ENCODE measurements at places on chromosomes 1 and 21. TPM values are rescaled to one million over a fixed set of nuclear protein-coding genes. Genes with fewer than 3 reads are reported as not detected.

DNA sequence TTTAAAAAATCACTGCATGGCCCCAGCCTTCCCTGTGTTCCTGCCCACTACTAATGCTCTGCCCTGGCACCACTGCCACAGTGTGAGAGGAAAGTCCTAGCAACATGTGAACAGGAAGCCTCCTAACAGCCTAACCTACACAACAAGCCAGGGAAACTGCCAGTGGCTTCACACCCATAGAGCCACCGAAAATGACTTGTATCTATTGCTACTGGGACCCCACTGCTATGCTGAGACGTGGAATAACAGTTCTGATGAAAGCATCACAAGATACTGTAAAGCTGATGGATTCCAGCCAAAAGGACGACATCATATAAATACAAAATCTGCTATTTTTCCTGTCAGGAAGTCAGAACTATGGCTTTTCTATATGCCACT, 74.9 kb downstream of the JAK1 start:
- no peak for DNase-seq

GRCh38 chr21:45039317-45040156, 34.8 kb upstream of the ADARB1 start:
- DNase-seq, result no peak

Gene EXTL1
- total RNA-seq, result 11.3 TPM

- DNase-seq, result no peak
Observed at GRCh38 chr1:201594575-201595245, 55.8 kb downstream of the NAV1 start.

DNA sequence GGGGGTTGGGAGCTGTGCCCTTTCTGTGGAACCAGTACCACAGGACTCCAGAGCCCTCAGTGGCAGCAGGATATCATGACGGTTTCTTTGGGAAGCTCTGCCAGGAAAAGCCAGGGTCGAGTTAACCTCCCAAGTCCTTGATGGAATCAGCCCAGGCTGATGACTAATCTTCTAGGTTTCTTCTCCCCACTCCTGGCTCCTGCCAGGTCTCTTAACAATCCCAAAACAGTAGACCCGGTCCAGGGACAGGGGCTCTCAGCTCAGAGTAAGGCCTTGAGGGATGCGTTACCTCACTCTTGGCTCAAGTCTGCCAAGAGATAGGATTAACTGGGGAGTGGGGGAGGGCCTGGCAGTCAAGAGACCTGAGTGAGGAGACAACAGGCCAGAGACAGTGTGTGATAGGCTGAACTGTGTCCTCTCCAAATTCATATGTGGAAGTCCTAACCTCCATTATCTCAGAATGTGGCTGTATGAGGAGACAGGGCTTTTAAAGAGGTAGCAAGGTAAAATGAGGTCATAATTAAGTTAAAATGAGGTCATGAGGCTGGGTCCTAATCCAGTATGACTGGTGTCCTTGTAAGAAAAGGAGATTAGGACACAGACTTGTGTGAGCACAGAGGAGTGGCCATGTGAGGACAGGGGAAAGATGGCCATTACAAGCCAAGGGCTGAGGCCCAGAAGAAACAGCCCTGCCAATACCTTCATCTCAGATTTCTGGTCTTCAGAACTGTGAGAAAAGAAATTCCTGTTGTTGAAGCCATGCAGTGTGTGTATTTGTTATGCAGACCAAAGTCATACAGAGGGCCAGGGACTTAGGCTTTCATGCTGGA, 95.0 kb downstream of the BEND5 start:
- no peak for DNase-seq

DNA sequence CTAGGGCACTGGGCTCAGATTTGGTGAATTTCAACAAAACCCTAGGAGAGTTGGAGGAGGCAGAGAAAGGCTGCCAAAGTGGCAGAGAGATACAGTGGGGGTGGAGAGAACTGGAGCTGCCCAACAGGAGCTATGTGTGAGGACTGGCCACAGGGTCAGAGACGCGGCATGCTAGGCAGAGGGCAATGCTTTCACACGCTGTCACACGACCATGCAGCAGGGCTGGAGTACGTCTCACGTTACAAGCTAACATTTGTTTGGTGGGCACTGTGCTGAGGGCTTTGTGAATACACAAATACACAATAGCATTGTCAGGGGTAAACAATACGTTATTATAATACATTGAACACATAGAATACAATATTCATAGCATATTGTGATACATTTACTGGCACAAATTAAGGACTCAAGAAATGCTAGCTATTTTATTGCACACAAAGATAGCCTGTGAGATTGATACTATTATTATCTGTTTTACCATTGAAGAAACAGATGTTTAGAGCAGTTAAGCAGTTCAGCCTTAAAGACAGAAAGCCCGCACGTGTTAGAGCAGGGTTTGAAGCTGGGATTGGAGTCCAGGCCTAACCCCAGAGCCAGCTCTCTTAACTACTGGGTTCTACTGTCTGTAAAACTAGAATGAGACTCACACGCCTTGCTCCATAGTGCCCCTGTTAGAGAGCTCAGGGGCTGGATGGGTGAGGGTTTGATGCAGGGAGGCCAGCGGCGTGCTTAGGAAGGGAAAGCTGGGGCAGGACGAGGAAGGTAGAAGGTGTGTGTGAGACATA, 4.5 kb downstream of the RAB7B start:
- DNase-seq, result peak; percentile 35

Gene LIN28A
- not detected for total RNA-seq

Gene SH2D2A
- 0.88 TPM for total RNA-seq

Gene RNU1-1
- 6,072 TPM for total RNA-seq

Gene DNAJC28
- total RNA-seq, result 6.5 TPM

Gene SYT11
- total RNA-seq, result 11.1 TPM

Gene C8A
- not detected for total RNA-seq

- DNase-seq, result peak; percentile 65
Observed at GRCh38 chr1:19344372-19344810, 32.3 kb downstream of the SLC66A1 start.

DNA sequence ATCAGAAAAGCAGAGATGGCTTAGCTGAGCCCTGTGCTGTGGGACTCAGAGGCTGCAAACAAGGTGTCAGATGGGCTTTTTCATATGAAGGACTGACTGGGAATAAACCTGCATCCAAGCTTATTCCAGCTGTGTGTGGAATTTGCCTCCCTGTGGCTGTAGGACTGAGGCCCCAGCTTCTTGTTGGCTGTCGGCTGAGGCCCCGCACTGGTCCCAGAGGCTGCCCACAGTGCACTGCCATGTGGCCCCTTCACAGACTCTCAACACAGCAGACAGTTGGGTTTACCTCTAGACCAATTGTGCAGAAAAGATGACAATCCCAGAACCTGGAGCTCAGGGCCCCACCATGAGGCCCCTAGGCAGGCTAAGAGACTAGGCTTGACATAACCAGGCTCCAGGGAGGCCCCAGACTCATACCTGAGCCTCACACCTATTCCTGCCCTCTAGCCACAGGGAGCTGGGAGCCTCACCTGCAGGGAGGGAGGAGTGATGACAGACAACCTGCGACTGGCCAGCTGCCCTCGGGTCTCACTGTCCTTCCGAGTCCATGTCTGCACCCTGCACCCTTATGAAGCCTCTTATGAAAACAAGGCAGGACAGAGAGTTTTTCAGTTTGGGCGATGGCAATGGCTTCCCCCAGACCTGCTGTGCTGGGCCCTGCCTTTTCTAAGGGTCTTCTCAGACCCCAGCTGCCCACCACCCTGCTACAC, 615.5 kb downstream of the NPHP4 start:
- DNase-seq, result no peak

GRCh38 chr21:41396558-41397075, 29.4 kb upstream of the MX1 start:
- DNase-seq, result peak; percentile 33

DNA sequence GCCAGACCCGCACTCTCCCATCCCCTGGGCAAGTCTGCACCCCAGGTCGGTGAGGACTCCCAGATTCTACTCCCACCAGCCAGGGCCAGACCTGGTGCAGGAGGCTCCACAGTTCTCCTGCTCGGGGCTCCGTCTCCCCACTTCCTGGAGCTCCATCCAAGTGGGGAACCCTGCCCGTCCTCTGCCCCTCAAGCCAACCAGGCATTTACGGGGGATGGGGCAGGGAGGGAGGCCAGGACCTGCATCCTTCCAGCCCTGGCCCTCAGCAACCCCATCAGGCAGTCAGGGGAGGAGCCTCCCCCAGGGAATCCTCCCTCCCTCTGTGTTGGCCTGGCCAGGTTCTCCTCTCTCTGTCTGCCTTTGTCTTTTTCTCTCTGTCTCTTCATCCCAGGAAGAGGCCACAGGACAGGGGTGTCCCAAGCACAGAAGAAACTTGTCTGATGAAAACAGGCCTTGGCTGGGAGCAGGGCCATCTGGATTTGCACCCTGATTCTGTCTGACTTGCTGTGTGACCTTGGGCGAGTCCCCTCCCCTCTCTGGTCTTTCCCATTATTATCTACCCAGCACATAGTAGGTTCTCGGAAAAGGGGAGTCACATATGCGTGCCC, 18.5 kb upstream of the EPHA2 start:
- no peak for DNase-seq

- no peak for DNase-seq
Observed at GRCh38 chr1:200954434-200954833, 59.7 kb downstream of the INAVA start.

DNA sequence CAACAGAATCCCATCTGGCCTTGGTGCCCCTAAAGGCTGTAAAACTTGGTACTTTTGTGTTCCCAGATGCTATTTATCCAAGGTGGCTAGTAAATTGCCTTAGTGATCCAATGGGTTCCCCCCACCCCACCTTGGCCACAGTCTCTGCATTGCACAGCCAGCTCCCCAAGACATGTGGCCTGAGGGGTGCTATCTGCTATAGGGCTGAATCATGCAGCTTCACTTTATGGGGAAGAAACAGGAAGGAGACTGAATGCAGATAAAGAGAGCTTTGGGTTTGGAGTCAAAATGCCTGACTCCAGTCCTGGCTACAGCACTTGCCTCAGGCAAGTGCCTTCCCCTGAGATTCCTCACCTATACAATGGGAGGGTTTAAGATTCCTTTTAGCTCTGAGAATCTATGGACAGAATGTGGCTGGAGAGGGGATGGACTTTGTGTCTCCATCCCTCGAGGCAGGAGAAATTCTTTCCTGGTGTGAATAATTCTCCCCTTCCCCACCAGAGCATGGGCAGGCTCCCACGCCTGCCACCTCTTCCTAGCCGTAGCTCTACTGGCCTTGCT, 6.5 kb downstream of the RHEX start:
- DNase-seq, result no peak

Gene LCE6A
- total RNA-seq, result not detected

- DNase-seq, result no peak
Observed at GRCh38 chr1:5917591-5918274, 74.5 kb downstream of the NPHP4 start.

Gene MARK1
- total RNA-seq, result 14.9 TPM

Gene NLRP3
- total RNA-seq, result 0.66 TPM

Gene IFI44L
- total RNA-seq, result 5.4 TPM

DNA sequence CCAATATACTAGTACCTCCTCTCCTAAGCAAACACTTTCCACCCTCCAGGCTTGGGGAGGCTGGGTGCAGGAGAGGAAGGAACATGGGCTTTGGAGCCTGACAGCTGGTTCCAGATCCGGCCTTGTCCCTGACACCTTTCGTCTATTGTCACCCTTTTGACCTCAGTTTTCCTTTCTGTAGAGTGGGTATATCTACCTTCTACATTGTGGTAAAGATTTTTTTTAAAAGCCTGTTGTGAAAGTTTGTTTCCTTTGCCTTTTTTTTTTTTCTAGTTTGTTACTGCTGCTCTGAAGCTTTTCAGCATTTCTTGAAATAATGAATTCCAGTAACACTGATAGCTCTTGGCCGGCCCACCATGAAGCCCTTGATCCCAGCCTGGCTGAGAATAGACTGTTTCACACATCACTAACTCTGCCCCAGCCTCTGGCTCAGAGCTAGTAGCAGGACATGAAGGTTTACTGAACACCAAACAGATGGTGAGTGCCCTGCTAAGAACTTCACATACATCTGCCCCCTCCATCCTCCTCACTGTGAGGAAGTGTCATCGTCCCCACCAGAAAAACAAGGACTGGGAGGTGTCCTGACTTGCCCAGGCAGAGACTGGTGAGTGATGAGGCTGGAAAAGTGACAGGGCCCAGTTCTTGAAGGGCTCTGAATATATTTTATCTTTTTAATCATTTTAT, 33.0 kb upstream of the ID3 start:
- DNase-seq, result no peak

DNA sequence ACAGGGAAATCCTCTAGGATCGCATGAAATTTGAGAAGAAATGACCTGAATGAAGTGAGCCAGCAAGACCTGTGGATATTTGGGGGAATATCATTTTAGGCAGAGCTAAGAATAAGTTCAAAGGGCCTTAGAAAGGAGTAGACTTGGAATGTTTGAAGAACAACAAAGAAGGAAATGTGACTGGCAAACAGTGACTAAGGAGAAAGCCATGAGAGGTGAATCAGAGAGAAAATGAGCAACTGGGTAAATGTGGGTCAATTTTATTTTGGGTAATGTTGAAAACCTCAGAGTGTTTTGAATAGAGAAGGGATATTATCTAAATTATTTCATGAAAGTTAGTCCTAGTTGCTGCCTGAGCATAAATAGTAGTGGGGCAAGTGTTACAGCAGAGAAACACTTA, 672.8 kb downstream of the LMO4 start:
- DNase-seq, result no peak

GRCh38 chr21:33396951-33397350, 6.3 kb upstream of the IFNGR2 start:
- peak; percentile 50 for DNase-seq

Gene TNFSF4
- 0.44 TPM for total RNA-seq

Gene DOCK7
- total RNA-seq, result 10.2 TPM

DNA sequence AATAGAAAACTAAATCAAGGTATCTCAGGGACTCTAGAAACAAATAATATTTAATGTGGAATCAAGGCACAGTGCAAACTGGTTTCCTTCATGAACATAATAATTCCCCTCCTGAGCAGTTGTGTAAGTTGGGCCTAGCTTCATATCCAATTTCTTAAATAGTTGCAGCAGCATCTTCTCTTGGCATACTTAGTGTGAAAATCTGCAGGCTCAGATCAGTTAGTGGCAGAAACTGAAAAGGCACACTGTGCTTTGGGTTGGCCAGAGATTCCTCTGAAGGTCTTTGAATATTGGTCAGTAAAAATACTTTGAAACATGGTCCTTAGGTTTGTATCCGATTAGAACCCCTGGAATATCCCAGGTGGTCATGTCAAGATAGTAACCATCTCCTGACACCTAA, 52.5 kb downstream of the CHRM3 start:
- no peak for DNase-seq

Gene FALEC
- total RNA-seq, result 0.44 TPM

GRCh38 chr1:202163281-202164270, 3.2 kb upstream of the PTPN7 start:
- no peak for DNase-seq

Gene PDE9A
- total RNA-seq, result 3.2 TPM

Gene PADI1
- not detected for total RNA-seq

GRCh38 chr1:28887419-28887834, 26.9 kb upstream of the EPB41 start:
- DNase-seq, result peak; percentile 18

DNA sequence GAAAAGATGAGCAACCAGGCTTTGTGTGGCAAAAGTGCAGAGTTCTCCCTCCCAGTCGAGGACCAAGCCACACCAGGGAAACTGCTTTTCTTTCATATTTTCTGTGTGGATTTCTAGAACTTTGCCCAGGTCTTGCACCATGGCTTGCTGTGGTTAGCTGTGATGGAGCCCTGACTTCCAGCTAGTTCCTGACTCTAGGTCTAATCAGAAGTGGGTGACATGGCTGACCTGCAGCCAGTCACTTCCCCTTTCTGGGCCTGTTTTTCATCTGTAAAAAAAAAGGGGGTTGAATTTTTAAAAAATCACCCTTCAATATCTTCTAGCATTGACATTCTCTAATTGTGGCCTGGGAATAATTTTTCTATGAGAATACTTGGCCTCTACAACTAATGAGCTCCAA, 491.2 kb upstream of the USP24 start:
- no peak for DNase-seq

Data from left ventricle myocardium inferior (tissue), 1 donor.